ENCODE measurements at places on chromosomes 2 and 18.

- DNase-seq: peak; percentile 42
These were observed 5.5 kb downstream of the NHEJ1 start for GRCh38 chr2:219155054-219155644.

- DNase-seq: no peak
These were observed 209.1 kb downstream of the RAD51AP2 start for GRCh38 chr2:17309181-17309580.

- no peak for DNase-seq
These were observed 190.4 kb downstream of the NCK2 start for GRCh38 chr2:105935063-105935462.

- no peak for DNase-seq
These were observed 37.1 kb upstream of the GATA6 start for GRCh38 chr18:22132258-22132657.

- no peak for DNase-seq
These were observed 11.6 kb upstream of the SPTBN1 start for GRCh38 chr2:54444503-54444902.

DNA sequence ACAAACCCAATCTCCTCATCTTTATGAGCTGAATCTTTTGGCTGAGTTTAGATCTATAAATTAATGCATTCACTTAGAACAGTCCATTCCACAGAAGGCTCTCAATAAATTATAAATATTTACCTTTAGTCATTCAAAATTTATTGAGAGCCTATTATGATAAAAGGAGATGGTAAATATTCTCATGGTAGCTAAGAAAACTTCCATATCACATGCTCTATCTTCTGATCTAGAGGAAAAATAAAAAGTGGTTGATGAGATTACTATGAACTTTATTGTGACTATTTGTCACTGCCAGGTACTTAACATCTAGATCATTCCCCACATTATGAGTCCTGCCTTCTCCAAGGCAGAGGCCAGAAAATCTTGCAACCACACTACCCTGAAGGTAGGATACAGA lies 62.4 kb downstream of the L3MBTL4 start:
- DNase-seq: no peak

DNA sequence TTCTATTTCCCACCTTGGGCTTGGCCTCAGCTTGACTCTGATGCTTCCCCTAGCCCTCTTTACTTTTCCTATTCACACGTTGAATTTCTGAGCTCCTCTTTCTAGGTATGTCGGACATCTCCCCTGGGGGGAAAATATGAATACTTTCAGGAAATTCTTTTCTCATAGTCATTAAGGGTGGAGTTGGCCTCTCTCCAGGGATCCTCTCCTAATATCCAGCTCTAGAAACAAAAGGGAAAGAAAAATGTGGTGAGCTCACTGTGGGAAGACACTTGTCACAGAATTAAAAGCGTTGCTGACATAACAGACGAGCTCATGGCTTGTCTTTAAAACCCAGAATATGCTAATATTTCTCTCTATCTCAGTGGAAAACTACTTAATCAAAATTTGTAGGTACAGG lies 132.7 kb upstream of the MEX3C start:
- no peak for DNase-seq

DNA sequence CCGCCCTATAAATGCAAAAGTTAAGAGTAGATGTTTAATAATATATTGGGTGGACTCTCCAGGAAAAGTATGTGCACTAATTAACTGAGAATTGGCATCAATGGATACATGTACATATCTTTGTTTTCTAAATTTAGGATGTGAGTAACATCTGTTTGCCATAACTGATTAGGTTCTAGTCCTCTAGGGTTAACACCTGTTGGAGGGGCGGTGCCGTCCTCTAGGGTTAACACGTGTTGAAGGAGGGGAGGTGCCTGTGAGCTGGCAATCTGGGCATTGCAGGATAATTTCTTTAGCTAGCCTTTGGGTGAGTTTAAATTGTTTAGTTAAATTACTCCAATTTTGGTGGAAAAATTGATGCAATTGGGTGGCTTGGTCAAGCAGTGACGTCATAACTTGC lies 30.9 kb downstream of the HTR2B start:
- no peak for DNase-seq

- DNase-seq: no peak
These were observed 10.9 kb downstream of the NBEAL1 start for GRCh38 chr2:203025592-203025991.

GRCh38 chr2:188050726-188051125 lies 240.9 kb upstream of the GULP1 start:
- no peak for DNase-seq

- no peak for DNase-seq
These were observed 17.2 kb upstream of the ITGAV start for GRCh38 chr2:186572705-186573104.

- no peak for DNase-seq
These were observed 74.9 kb downstream of the INO80D start for GRCh38 chr2:206011018-206011614.

- no peak for DNase-seq
These were observed 291.6 kb downstream of the TNS1 start for GRCh38 chr2:217711188-217711587.

DNA sequence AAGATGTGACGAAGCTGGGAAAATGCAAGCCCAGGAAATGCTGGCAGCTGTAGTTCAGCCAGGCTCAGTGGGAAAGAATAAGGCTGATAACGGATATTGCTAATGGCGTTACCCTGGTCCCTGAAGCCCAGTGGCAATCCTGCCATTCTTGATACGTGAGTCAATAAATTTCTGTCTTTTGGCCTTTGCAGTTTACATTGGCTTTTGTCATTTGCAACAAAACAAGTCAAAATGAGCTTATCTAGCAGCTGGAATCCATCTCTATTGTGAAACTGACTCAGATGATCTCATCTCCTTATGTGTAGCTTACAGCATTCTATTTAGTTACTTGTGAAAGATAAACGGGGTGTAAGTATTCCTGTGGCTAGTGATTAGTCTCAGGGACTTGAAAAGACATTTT lies 43.8 kb downstream of the ARL6IP6 start:
- DNase-seq: no peak

DNA sequence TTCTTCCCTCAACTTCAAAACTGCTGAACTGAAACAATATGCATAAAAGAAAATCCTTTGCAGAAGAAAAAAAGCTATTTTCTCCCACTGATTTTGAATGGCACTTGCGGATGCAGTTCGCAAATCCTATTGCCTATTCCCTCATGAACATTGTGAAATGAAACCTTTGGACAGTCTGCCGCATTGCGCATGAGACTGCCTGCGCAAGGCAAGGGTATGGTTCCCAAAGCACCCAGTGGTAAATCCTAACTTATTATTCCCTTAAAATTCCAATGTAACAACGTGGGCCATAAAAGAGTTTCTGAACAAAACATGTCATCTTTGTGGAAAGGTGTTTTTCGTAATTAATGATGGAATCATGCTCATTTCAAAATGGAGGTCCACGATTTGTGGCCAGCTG lies 8.4 kb downstream of the HOXD8 start:
- DNase-seq: no peak

GRCh38 chr2:180319586-180320405 lies 312.7 kb upstream of the CWC22 start:
- no peak for DNase-seq

- DNase-seq: no peak
These were observed 41.6 kb downstream of the CREB1 start for GRCh38 chr2:207571370-207571769.

DNA sequence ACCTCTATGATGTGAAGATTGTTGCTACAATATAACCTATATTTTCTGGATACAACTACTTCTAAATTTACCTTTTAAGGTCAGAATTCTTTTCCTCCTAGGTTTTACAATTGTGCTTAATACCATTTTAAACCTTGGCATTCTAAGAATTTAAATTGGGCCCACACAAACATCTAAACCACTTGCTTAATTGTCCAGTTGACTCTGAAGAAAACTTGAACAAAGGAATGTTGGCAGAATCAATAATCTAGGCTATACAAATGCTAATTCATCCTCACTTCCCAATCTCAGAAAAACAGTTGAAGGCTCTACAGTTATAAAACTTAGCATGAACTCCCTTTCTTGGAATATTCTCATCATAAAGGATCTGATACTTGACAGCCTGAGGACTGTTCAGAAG lies 84.3 kb downstream of the RPRM start:
- no peak for DNase-seq

- no peak for DNase-seq
These were observed 45.9 kb upstream of the NCK2 start for GRCh38 chr2:105698820-105699219.

DNA sequence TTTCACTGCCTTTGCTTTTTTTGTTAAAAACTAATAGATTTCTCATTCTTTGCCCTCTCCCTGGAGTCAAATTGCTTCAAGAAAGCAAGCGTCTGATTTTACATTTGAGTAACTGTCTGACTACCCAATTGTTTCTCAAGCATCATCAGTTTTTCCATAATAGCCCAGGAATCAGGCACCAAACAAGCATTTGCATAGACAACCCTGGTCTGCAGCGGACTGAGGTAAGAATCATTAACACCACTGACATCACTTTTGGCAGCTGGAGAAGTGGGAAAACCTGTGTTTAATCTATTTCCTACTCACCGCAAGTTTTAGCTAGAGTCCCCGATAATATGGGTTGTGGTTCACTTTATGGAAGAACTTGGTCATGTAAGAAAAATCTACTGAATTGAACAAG lies 55.7 kb downstream of the IRS1 start:
- no peak for DNase-seq

DNA sequence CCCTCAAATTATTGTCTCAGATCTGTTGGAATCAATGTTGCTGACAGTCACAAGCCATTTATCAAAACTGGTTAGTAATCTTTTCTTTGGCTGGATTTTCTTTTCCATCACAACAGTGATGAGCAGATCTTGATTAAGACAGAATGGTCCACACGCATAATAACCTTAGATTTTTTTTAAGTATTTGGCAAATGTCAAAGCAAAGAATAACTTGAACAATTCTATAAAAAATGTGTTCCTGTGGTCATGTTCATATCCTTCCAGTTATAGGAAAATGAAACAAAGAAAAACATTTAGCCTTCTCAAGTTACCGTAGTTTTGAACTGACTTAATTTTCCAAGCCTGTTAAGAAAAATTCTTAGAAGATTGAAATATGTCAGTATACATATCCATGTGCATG lies 659.9 kb upstream of the ID2 start:
- DNase-seq: no peak

Data from D721Med (cell line).